Activated B cell treated with CpG ODN at 0.5 μM for 24 hours (primary cell): ENCODE measurements at places on chromosomes 12 and 14. TPM values are rescaled to one million over a fixed set of nuclear protein-coding genes. Genes with fewer than 3 reads are reported as not detected.
A peak's percentile ranks its signal among the peaks of the same experiment; 100 is the strongest.

Gene MSI1
- not detected in 2 replicates for total RNA-seq

Gene SERPINA9
- total RNA-seq = 0.24 and 0.40 TPM in 2 replicates

DNA sequence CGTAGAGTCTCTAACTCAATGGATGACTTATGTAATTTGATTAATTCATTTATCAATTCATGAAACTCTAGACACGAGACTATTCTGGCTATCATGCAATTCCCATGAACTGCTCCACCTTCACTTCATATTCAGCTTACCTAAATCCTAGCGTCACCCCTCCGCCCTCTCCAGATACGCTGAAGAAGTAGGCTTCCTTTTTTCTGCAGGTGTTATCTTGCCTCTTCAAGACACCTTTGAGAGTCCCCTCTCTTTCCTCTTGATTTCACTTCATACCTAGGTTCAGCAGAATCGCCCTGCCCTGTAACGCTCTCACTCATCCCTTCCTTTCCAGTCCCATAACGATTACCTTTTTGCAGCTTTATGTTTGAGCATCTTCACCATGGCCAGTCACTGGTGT is 4.0 kb upstream of the RNASE4 start:
- no peak for DNase-seq
- peaks cover 18% of the 10 kb centered on the region for H3K4me1 ChIP-seq
- no peaks in the 10 kb centered on the region for H3K36me3 ChIP-seq
- H3K27ac ChIP-seq = no peak overlapping the region
- H3K4me3 ChIP-seq = no peak overlapping the region
- no peaks in the 10 kb centered on the region for H3K27me3 ChIP-seq

DNA sequence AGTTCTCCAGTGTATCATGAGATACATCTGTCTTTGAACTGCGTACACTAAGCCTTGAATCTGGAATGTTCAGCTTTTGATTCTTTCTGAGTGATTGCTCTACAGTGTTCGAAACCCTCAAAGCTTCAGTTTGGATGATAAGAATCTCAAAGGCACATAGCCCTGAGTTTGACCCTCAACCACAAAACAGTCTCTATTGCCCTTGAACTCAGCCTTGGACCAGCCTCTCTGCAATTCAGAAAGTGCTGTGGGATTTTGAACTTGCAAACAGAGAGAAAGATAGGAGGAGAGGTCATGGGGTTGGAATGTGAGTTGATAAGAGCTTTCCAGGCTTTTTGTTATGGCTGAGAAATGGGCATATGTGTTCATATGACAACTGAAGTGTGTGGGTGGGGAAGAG is 100.3 kb downstream of the MYRFL start:
- H3K27ac ChIP-seq = no peak overlapping the region
- H3K4me1 ChIP-seq = peaks cover 6% of the 10 kb centered on the region
- H3K27me3 ChIP-seq = no peaks in the 10 kb centered on the region
- no peak for DNase-seq

DNA sequence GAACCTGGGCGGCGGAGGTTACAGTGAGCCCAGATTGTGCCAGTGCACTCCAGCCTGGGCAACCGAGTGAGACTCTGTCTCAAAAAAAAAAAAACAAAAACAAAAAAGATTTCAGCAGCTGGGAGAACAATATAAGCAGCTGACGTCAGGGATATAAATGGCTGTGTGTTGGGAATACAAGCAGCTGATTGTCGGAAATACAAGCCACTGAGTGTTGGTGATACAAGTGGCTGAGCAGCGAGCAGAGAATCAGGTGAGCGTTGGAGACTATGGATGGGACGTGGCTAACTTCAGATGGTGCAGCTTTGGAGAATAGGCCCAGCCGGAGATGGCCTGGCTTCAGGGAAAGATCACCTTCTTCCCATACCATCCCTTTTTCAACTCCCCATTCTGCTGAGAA is 32.0 kb downstream of the PSEN1 start:
- peaks cover 82% of the 10 kb centered on the region for H3K36me3 ChIP-seq
- no peak overlapping the region for H3K27ac ChIP-seq
- no peak for DNase-seq
- no peaks in the 10 kb centered on the region for H3K4me1 ChIP-seq

- H3K36me3 ChIP-seq = no peaks in the 10 kb centered on the region
- no peak overlapping the region for H3K4me3 ChIP-seq
- H3K4me1 ChIP-seq = peaks cover 9% of the 10 kb centered on the region
Measured at GRCh38 chr12:88579601-88580050, 645 bp downstream of the KITLG start.

DNA sequence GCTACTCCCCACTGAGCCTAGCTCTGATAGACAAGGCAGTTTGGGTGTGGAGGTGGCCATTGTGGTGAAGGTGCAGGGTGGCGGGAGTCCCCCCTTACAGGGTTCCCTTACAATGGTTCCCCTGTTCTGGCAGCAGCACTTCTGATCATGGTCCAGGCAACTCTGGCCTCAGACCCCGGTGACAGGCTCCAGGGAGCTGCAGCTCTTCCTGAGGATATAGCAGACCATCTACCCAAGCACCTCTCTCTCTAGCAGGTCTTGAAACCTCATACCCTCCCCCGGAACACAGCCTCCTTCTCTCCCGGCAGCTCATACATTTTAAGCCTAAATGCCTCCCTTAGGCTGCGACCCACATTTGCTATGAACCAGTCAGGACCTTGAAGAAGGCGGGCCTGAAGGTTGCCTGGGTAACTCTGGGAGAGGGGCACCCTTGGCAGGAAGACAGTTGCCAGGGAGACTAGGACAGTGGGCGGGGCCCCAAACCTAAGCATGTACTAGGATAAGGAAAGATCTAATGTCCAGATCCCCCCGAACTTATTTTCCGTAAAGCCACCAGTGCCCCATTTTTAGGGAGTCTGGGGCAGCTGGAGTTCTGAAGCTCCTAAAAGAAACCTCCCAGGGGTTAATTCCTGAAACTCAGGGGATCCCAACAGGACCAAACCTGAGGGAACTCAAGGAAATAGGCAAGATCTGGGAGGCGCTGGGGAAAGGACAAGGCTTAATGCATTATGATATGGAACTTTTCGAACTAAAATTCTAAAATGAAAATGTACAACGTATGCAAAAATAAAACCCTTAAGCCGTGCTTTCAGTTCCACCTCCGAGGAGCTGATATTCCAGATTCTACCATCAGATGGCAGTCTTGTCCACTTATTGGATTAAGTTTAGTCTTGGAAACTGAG is 4.5 kb upstream of the GDF11 start:
- peak; percentile 65 for DNase-seq
- no peaks in the 10 kb centered on the region for H3K27me3 ChIP-seq
- peak overlapping the region; percentile 92 for H3K4me3 ChIP-seq
- H3K36me3 ChIP-seq = no peaks in the 10 kb centered on the region
